ENCODE measurements at places on chromosomes 2 and 18. TPM values are rescaled to one million over a fixed set of nuclear protein-coding genes. Genes with fewer than 3 reads are reported as not detected.

GRCh38 chr18:26422472-26423162 is 125.7 kb downstream of the KCTD1 start:
- DNase-seq: no peak

GRCh38 chr2:219530048-219530963 is 13.3 kb downstream of the CHPF start:
- DNase-seq: peak; percentile 80

Gene CRYGC
- polyA plus RNA-seq: not detected

- no peak for DNase-seq
Observed at GRCh38 chr2:222353993-222354392, 55.2 kb upstream of the PAX3 start.

DNA sequence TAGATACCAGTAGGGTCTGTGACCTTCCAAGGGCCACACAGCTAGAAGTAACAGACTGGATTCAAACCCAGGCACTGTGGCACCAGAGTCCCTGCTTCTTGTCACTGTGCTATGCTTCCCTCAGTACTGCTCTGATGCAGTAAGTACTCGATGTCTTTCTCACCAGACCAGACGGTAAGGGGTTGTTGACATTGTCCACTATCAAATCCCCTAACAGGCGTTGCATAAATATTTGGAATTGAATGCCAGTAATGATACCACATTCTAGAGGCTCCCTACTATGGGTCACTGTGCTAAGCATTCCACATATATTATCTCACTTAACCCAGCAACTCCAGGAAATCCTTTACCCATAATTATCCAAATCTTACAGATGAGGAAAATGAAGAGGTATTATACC is 223.1 kb downstream of the C1D start:
- no peak for DNase-seq

GRCh38 chr2:135525786-135526185 is 5.2 kb downstream of the ZRANB3 start:
- DNase-seq: peak; percentile 13

- DNase-seq: no peak
Observed at GRCh38 chr18:74171910-74172606, 23.7 kb downstream of the TIMM21 start.

DNA sequence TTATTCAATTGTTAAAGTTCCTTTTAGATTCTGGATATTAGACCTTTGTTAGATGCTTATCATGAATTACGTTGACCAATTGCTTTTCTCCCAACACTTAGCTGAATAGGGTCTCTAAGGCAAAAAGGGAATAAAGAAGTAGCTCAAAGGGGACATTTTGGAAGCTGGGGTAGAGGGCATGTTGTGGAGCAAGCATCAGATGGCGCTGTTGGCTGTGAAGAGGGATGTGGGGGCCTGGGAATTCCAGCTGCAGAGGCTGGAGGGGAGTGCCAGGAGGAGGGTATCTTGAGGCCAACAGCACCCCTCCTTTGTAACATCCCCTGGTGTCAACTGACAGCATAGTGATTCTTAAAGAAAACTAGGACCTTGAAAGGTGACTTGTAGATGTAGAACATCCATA is 198.2 kb downstream of the ADCYAP1 start:
- no peak for DNase-seq

DNA sequence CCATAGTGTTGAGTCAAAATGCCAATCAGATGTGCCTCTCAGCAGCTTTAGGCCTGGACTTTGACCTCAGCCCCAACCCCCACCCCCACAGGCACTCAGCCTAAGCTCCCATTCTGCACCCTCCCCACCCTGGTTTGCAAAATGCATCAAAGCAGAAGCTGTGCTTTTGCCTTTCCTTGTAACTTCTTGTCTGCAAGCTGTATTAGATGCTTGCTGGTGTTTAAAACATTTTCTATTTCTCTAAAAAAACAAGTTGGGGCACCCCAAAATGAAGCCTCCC is 26.6 kb upstream of the STEAP3 start:
- no peak for DNase-seq

- peak; percentile 14 for DNase-seq
Observed at GRCh38 chr18:49111191-49111988, 160.6 kb upstream of the SMAD7 start.

Gene THADA
- polyA plus RNA-seq: 20.2 TPM

DNA sequence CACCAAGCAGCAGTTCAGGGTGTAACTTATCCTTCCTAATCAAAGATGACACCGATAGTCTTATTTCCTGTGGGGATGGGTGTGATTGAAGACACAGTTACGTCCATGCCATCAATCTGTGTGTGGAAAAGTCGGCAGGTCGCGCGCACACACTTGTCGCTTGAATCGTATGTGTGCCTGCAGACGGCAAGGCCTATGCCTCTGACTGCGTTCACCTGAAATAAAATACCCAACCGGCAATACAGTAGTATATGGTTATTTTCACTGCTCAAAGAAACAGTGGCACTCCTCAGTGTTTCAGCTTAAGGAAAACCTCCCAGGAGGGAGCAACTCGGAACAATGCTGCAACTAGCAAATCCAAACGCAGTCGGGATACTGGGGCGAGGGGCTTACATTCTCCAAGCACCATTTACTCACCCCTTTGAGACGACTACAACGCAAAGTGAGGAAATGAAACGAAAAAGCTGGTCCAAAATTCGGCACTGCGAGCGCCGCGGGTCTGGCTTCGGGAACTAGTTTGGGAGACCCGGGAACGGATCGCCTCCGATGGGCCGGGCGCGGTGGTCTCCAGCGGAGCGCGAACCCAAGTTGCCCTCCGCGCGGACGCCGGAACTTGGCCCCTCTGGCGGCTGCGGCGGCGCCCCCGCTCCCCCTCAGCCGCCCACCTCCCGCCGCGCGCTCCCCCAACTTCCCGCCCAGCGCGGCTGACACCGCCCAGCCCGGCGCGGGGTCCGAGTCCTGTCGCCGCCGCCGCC is 675 bp downstream of the PRKD3 start:
- DNase-seq: peak; percentile 46

DNA sequence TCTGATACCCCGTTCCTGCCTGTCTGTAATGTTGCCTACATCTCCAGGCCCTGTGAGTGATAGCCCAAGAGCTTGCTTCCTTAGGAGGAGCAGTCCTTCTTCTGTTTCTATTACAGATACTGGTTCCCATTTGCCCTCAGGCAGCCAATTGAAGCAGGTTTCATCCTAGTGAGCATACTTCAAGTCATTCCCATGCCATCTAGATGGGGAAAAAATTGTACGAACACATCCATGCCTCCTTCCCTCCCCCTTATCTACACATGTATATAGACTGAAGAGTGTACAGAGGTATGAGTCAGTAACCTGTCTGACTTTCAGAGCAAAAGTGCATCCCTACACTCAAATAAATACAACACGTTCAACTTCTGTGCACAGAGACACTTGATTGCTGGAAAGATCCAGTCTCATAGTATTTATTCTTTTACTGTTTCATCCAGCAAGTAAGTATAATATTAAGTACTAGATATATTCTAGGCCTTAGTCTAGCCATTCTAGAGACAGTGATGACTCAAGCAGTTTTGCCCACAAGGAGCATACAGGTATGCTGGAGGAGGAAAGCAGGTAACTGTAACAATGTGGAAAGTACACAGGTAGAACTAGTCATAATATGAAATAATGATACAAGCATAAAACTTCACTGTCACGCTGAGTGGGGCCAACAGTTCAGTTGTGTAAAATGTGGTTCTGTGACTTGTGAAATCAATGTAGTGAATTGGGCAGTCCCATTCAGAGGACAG is 153.4 kb downstream of the MGAT5 start:
- no peak for DNase-seq

Gene POTEE
- polyA plus RNA-seq: 0.41 TPM

Gene ABCG8
- 0.10 TPM for polyA plus RNA-seq

DNA sequence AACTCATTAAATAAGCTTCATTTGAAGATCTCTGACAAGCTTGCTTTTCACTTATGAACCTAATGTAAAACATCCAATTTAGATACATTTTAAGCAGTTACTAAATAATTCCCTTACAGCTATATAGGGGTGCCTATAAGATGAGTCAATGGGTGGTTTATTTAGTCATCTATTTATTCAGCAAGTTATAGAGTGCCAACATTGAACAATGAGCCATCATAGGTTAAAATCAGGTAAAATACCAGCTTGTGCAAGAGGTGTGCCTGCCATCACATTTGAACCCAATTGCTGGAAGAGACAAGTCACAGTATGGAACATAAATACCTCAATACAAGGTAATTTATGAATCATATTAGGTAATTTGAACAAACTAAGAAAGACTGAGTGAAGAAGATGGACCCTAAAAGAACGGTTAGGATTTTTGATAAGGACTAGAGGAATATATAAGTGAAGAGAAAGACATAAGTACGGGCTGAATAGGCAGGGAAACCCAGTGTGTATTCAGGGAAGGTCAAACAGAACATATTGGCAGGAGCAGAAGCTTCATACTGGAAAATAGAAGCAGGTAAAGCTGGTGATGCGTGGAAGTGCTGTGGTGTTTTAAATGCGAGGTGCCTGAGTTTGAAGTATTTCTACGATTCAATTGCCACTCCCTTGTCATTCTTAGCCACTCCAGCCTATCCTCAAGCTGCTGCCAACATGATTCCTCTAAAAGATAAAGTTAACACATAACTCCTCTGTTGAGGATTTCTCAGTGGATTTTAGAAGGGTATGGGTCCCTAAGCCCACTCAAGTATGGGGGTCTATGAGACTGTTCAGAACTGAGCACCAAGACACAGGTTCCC is 18.9 kb upstream of the STAT4 start:
- DNase-seq: no peak

DNA sequence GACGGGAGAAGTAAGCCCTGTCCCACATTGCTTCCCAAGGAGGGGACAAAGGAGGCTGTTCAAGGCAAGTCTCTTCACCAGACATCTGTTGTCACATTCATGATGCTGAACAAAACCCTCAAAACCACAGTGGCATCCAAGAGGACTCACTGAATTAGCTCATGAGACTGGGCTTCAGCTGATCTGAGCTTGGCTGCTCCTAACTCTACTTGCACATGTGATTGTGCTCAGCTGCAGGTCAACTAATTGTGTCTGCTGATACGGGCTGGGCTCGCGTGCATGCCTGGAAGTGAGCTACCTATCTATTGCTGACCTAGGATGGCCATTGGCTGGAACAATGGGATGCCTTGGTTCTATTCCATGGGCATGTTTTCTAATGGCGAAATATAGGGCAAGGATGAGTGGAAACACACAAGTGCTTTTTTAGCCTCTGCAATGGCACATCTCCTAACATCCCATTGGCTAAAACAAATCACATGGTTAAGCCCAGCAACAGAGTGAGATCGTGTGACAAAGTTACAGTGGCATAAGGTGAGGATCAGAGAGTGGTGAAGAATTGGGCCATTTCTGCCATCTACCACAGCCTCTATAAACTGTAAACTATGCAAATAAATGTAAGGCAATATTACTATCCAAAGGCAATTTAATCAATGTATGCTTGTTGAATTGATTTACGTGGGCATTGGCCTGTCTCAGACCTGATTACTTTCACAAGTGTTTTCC is 52.9 kb upstream of the CAPN13 start:
- DNase-seq: no peak

Gene AKAIN1
- polyA plus RNA-seq: not detected

DNA sequence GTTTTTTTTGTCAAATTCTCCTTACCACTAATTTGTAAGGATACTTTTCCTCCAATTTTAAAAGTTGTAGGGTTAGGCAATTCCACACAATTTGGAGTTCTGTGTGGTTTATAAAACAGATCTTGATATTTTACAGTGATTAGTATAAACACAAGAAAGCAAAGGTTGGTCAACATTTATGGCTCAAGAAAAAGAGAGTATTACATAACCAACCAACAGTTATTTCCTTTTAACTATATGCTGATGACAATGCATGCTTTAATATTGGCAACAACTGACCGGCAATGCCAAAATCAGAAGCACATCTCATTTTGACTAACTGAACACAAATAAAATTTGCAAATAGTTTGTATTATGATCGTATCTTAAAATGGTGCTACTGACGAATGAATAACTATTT is 137.2 kb downstream of the CDH2 start:
- DNase-seq: no peak

Gene TRIM43
- not detected for polyA plus RNA-seq

Gene GALNT14
- not detected for polyA plus RNA-seq

Gene TMEM169
- polyA plus RNA-seq: 12.8 TPM

- no peak for DNase-seq
Observed at GRCh38 chr18:11752116-11752911, 63.2 kb downstream of the GNAL start.

DNA sequence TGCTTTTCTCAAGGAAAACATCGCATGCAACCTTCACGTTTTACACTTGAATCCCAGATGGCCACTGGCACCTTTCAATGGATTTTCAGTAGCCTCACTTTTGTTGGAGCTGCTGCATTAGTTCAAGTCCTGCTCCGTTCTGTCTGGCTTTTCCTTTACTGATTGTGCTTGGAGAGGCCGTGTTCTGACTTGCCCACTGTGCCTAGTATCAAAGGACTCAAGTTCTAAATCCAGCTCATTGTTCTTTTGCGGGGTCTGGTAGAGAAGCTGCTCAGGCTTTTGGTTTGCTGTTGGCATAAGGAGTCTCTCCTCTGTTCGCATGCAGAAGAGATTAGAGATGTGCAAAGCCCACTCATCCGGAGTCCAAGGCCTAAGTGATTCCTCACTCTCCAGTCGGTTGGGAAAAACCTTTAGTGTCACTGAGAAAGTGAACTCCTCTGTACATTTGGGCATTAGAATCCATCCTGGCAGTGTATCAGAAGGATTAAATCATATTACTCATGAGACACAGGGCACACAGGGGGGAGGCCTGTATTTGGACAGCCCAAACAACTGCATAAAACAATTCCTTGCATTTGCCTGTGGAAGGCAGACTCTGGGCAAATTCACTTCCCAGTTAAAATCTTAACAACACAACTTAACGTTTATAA is 69.7 kb downstream of the NCK2 start:
- DNase-seq: no peak

- no peak for DNase-seq
Observed at GRCh38 chr2:26651799-26652198, 10.6 kb upstream of the CIB4 start.

GRCh38 chr2:240514631-240515030 is 43.2 kb downstream of the ANKMY1 start:
- no peak for DNase-seq

Gene ACKR3
- 7.9 TPM for polyA plus RNA-seq

Gene ERFE
- not detected for polyA plus RNA-seq

DNA sequence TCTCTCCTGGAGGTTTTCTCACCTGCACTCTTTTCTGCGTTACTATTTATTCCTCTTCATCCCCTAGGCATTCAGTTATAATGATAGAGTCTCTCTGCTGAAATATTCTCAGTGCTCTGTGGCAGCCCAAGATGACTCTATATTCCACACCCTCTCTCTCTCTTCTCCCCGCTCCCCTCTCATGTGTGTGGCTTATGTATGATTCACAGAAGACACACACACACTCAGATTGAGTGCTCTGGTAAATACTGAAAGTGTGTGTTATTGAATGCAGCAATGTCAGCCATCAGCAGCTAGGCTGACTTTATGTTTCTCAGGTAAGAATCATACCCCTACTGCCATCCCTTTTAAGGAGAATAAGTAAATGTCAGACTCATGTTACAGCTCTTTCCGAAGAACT is 201.2 kb downstream of the SLC4A10 start:
- no peak for DNase-seq

GRCh38 chr2:233705911-233706506 is 6.7 kb upstream of the UGT1A5 start:
- no peak for DNase-seq

- DNase-seq: no peak
Observed at GRCh38 chr18:9790261-9790660, 82.2 kb downstream of the RAB31 start.
